ENCODE measurements at places on chromosomes 4 and X.
A peak's percentile ranks its signal among the peaks of the same experiment; 100 is the strongest.

DNA sequence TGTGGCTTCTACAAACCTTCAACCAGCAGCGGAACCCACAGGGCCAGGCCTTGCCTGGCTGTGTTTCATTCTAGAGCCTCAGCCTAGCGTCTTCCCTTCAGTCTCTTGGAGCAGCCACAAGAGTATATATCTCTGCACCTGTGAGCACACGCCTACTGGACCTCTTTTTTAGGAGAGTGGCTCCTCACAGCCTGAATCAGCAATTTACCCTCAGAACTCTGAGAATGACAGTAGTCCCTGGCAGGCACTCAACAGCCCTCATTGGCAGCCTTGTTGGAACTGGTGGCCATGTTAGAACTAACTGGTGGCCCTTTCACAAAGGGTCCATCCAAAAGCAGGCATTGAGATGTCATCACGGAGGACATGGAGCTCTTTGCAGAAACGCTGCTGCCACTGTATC, 138.9 kb downstream of the BCOR start:
- no peak for DNase-seq

GRCh38 chrX:153381684-153382532, 19.2 kb downstream of the PNMA6E start:
- DNase-seq: peak; percentile 50

- DNase-seq: no peak
These were observed 258.0 kb downstream of the COL25A1 start for GRCh38 chr4:109044431-109044830.

DNA sequence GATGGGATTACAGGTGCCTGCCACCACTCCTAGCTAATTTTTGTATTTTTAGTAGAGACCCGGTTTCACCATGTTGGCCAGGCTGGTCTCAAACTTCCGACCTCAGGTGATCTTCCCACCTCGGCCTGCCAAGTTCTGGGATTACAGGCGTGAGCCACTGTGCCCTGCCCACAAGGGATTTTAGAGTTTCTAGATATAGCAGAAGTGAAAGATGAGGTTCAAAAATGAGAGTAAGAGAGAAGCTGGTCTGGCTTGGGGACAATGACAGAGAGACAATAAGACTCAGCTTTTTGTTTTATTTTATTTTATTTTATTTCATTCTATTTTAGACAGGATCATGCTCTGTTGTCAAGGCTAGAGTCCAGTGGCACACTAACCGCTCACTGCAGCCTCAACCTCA, 30.6 kb downstream of the TRIM61 start:
- DNase-seq: no peak

- DNase-seq: peak; percentile 66
These were observed at the start of gene FGD1 for GRCh38 chrX:54495814-54496516. Gene FGD1, minus strand, starts transcription at chrX:54496234. Its CDS starts 802 bp downstream, at chrX:54495432.

Data from large intestine (tissue), 12 donors.